ENCODE measurements at places on chromosomes 7 and 10.

GRCh38 chr10:14612873-14613587 lies 161.7 kb downstream of the FAM107B start:
- no peak for DNase-seq

DNA sequence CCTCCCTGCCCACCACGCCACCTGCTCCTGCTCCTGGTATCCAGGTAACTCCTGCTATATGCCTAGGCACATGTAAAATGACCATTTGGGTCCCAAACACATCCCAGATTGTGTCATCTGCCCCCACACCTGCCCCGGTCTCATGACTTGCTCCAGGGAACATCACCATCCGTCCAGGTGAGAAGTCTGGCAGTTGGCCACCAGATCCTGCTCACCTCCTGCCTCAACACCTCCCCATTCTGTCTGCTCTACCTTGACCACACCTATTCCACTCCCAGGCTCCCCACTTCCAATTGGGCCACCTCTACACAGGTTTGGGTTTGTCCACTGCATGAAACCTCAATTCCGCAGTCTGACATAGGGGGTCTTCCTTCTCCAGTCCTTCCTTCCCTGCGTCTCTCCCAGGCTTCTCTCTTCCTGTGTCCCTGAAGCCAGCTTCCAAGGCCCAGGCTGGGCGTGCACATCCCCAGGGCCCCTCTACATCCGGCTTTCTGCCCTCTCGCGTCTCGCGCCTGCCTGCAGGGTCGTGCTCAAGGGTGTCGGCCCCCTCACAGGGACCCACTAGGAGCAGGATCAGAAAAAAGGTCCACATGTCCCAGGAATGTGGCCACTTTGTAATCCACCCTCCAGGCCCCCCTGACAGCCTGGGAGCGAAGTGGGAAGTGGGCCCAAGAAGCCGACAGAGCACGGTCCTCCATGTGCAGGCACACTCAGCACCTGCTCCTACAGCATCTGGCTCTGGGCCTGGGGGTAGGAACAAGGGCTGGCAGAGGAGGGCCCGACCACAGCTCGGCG lies 49.3 kb upstream of the DAGLB start:
- DNase-seq, result no peak

DNA sequence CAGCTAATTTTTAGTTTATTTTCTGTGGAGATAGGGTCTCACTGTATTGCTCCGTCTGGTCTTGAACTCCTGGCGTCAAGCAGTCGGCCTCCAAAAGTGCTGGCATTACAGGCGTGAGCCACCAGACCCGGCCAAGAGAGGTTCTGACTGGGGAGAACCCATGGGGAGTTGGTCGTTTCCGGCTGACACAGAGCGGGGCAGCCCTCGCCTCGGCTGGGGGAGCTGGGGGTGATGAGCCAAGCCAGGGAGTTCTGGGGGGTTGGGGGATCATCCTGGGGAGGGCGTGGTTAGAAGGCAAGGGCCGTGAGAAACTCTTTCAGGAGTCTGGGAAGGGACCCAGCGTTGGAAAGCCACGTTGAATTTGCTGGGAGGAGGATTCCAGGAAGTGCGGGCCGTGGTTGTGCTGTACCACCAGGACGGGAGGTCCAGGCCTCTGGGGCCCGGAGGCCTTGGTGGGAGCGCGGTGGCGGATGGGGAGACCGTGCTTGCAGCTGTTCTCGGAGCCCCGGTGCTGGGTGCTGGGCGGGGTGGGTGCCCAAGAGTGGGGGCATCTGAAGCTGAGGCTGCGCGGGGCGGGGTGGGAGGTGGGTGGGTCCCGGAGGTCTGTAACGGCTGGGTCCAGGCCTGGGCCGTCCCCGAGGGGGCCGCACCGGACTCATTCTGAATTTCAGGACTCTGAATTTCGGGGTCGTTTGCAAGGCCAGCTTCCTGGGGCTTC lies 8.4 kb upstream of the ZNF853 start:
- no peak for DNase-seq

DNA sequence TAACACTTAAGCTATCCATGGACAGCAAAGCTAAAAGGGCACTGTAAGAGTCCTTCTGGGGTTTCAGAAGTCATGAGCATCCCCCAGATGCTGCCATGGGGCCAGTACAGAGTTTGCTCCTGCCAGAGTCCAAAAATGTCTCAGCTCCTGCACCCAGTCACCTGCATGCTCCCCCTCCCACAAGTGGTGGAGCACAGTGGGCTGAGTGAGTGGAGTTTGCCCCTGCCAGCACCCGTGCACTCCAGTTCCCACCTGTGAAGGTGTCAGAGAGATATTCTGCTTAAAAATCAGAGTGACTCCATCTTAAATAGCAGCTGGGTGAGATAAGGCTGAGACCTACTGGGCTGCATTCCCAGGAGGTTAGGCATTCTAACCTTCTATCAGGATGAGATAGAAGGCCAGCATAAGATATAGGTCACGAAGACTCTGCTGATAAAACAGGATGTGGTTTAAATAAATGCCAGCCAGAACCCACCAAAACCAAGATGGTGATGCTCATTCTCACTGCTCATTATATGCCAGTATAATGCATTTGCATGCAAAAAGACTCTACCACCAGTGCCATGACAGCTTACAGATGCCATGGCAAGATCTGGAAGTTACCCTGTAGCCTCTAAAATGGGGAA lies 140.1 kb upstream of the ZNF92 start:
- DNase-seq, result no peak

DNA sequence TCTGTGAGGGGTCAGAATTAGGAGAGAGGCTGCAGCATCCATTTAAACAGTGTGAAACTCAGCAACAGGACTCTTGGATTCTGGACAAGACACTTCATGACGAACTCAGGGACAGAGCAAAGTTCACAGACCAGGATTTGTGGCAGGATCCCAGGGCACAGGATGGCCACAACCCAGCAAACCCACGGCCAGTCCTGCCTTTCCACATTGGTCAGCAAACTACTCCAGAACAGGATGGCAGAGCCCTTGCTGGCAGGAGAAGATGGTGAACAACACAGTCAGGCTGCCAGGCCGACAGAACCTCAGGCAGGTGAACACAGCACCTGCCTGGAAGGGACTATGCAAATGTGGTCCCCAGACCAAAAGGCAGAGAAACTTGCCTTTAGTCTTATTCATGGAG lies 34.4 kb downstream of the VSTM4 start:
- no peak for DNase-seq

GRCh38 chr10:96890580-96890979 lies 58.5 kb downstream of the LCOR start:
- DNase-seq, result no peak

DNA sequence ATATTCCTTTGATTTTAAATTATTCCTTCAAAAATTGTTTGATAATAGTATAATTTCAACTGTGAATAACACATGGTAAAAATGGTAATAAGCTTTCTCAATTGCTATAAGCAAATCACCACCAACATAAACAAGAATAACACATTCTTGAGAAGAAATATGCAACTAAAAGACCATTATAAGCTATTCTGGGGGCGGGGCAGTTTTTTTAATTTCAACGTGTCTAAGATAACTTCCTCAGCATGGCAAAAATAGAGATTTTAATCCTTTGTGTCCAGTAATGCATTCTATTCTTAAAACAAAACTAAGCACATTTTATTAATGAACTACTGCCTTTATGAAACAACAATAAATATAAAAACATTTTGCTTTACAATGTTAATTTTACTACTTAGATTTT lies 1.5 kb downstream of the DNAJC12 start:
- DNase-seq, result no peak

DNA sequence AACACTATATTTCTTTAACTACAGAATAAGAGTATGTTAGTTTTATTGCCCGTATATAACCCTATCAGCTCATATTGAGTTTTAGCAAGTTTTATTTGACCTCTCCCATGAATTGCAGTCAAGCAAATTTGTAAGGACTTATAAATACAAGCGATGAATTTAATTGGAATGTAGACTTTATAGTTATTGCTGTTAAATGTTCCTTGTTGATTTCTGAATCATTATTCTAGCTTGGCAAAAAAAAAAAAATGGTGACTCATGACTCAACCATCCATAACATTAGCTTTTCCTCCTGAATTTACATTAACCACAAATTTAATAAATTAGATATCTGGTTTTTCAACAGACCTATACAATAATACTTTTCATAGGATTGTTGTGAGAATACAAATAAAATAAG lies 334.0 kb upstream of the LRRTM3 start:
- no peak for DNase-seq

- DNase-seq, result no peak
Measured at GRCh38 chr10:88883448-88883809, 3.4 kb downstream of the STAMBPL1 start.

DNA sequence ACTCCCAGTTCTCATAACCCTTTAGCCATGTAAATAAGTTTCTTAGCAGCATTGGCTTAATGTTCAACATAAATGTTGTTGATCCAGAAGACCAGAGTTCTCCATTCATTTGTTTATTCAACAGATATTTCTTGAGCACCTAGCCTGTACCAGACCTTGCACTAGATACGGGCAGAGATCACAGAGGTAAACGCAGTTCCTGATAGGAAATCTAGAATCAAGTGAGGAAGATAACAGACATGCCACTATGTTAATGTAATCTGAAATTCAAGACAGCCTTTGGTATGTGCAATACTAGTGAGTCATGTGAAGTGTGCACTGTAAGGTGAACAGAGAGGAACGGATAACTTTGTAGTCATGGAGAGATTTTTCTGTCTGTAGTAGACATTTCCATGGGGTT lies 3.0 kb downstream of the BUB3 start:
- DNase-seq, result no peak

DNA sequence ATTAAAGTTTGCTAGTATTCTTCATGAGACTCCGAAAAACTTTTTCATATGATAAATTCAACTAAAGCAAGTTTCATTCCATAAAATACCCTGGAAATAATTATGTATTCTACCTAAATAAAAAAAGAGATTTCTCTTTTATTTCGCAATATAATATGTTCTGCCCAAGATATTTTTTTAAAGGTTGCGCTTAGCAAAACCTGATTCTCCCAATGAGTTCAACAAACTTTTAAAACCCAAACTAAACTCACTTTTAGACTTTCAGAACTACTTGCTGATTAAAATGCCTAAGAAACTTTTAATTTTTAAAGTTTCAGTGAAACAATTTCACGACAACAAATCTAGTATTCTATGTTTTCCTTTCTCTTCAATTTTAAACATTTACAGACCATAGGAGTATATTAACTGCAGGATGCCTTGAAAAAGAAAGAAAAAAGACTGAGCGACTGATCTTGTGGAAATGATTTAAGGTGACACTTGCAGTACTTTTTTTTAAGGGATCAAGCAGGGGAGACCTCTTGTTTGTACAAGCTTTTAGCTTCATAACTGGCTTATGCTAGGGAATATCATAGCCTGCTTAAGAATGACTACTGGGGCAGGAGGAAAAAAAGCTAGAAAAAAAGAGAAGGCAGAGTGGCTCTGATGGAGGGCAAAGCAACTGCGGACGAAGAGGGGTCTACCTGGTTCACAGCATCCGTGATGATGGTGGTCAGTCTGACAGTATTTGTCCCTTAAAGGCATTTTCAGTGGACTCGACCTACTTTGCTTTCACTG lies 1.5 kb downstream of the ZNF800 start:
- no peak for DNase-seq

DNA sequence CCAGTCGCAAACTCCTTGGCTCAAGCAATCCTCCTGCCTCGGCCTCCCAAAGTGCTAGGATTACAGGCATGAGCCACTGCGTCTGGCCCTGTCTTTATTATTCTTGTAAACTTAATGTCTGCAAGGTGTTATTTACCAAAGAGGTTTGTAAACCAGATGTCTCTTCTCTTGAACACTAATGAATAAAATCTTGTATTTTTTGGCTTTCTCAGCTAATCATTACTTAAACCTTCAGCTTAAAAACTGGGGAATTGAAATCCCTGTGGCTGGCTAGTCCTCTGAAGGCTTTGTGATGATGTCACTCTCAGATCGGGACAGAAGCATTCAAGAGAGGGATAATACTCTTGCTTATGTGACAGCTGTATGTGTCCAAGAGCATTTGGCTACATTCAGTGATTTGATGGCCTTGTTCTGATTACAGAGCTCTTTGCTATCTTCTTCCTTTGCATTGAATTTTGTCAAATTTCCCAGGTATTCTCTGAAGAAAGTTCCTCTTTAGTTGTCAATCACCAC lies 130.3 kb downstream of the BICC1 start:
- no peak for DNase-seq

- peak; percentile 71 for DNase-seq
Measured at GRCh38 chr10:6151087-6151977, 51.4 kb upstream of the PFKFB3 start.

DNA sequence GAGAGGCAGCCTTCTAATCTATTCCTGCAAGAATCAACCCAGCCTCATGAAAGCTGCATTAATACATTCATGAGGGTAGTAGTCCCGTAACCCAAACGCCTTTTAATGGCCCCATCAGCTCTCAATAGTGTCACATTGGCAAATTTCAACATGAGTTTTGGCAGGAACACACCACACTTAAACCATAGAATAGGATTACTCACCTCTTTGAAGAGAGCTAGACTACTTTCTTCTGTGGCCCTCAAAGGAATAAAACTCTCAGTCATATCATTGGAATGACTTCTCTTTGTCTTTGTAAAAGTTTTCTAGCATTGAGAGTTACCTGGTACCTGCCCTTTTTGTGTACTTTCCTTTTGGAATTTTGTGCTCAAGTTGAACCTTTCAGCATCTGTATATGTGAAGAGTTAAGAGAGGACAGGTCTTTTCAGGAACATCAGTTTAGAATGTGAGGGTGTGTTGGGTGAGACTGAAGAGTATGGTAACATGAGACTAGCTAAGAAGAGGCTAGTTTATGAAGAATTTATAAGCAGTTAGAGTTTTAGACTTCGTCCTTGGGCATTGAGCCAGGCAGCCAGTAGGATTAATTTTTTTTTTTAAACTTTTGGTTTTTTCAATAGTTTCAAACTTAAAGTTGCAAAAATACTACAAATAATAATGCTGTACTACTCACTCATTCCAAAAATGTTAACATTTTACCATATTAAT lies 92.6 kb downstream of the MLLT10 start:
- DNase-seq, result no peak

- no peak for DNase-seq
Measured at GRCh38 chr10:43653746-43654145, 5.1 kb upstream of the ZNF32 start.

GRCh38 chr7:45677311-45677900 lies 103.2 kb downstream of the ADCY1 start:
- DNase-seq, result no peak

DNA sequence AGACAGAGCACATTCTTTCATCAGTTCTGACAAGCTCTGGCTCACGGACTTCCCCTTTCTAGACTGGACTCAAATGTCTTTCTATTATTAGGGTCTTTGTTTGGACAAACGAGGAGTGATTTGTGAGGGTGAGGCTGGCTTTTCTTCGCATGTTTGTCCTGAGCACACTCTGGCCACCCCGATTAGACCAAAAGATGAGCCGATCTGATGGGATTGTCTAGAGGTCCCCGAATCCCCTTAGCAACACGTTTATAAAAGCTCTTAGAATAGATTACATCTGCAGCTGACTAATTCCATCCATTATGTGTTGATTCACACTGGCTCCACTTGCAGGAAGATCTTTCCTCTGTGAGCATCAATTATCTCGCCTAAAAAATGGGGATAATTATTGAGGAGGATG lies 675.4 kb upstream of the AUTS2 start:
- DNase-seq, result no peak

Data from activated naive CD4-positive, alpha-beta T cell treated with anti-CD3 and anti-CD28 coated beads for 36 hours (primary cell).